ENCODE measurements at places on chromosomes 12 and 14.

DNA sequence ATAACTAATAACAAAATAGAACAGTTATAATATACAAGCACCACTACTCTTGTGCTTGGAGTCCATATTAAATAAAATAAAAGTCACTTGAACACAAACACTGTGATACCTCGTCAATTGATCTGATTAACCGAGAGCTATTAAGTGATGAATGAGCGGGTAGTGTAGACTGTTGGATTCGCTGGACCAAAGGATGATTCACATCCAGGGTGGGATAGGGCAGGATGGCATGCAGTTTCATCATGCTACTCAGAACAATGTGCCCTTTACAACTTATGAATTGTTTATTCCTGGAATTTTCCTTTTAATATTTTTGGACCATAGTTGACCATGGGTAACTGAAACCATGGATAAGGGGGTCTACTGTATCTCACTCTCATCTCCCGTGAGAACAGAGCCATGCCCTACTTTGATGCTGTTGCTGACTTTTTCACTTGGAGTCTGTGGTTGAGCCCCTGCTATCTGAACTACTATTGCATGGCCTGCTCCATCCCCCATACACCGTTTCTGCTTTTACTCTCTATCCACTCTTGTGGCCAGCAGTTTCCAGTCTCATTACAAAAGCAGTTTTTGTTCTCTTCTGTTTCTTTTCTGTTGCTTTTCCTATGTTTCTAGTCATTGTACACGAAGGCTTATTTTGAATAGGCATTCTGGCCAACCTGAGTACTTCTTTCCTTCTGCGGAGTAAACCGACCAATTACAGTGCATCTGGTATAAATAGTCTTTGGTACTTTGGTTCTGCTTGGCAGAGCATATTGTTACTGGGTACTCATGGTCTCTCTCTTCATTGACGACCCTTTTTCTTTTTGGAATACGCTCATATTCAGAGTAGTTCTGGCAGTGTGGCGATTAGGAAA is 12.2 kb downstream of the TMTC2 start:
- no peak for DNase-seq

GRCh38 chr12:31235868-31236395 is 90.0 kb downstream of the SINHCAF start:
- DNase-seq, result no peak

- DNase-seq, result no peak
These were observed 39.9 kb upstream of the G2E3 start for GRCh38 chr14:30518867-30519560.

DNA sequence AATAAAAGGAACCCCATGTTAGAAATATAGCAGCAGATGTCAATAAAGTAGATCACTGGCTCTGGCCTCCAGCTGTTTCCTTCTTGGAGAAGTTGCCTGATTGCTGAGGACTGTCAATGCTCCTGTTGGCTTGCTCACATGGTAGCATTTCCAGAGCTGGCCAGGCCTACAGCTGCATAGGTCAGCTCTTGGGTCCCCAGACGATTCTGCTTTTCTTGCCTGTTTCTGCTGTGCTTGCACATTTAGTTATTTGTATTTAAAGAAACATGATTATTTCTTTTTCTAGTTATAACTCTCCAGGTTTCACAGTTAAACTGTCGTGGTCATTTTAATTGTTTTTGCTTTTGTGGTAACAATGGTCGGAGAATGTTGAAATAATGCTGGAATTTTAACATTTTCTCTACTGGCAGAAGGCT is 7.2 kb downstream of the NAV3 start:
- no peak for DNase-seq

DNA sequence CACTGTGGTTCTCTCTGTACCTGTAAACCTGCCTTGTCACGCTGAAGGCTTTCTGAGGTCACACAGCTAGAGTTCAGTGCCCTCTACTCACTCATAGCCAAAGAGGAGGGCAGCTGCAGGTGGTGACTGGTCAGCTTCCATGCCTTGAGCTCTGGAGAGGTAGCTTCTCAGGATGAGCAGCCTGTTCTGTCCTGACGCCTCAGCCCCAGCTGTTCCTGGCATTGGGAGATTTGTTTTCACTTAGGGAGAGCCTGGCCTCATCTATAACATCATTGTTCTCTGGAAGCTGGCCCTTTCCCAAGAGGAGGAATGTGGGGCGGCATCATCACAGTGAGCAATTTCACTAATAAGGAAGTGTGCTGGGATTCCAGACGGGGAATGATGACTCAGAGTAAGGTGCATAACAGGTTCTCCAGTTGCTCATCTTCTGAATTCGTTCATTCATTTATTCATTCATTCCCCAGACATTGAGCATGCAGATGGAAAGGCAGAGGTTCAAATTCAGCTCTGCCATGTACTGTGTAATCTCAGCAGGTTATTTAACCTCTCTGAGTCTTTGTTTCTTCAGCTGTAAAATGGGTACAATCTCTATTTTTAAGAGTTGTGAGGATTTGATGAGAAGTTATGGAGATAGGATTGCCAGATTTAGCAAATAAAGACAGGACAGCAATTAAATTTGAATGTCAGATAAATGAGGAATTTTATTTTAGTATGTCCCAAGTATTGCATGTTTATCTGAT is 255.8 kb upstream of the CRY1 start:
- DNase-seq, result peak; percentile 83

Measured in Calu3 (cell line).